ENCODE measurements at places on chromosomes 7 and 10. TPM values are rescaled to one million over a fixed set of nuclear protein-coding genes. Genes with fewer than 3 reads are reported as not detected.

DNA sequence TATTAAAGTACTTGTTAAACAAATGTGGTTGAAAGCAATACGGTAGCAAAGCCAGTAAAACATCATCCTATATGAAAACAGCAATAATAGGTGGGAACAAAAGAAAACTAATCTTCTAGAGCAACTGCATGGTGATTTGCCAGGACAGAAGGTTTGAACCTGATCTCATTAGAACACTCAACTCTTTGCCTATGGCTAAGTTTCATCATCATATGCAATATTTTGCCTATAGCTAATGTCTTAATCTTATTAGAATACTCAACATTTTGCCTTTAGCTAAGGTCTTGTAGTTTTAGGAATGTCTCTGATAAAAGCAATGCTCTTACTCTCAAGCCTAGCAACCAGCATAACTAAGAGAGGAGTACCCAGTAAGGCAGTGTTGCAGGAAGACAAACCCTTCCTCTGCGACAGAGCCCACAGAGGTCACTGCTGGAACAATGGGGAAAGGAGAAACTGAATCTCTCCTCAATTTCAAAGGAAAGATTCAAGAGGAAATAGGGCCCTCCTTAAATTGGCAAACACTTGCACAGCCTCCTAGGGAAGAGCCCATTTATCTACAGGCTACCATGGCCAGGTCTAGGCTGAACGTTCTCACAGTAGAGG is 38.3 kb downstream of the CADPS2 start:
- no peak for DNase-seq

DNA sequence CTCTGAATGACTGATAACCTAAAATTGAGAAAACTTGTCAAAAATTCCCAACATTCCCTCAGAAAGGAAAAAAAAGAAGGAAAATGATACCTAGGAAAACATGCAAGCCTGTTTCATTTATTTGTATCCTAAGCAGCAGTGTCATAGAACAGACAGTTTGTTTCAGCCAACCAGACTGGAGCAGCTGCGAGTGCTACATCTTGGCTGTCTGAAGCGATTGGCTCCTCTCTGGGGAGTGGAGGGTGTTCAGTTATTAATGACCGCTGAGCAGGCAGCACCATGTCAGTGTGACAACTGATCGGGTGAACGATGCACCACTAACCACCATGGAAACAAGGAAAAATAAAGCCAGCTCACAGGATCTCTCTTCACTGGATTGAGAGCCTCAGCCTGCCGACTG is at the start of gene LRRN3:
TSS of gene LRRN3 (plus strand) at position 282 of the 400 bp plus-strand sequence. CDS start 31,646 bp downstream, outside the sequence.
- DNase-seq = peak; percentile 29

Gene MGMT
- total RNA-seq = 19.0 TPM

DNA sequence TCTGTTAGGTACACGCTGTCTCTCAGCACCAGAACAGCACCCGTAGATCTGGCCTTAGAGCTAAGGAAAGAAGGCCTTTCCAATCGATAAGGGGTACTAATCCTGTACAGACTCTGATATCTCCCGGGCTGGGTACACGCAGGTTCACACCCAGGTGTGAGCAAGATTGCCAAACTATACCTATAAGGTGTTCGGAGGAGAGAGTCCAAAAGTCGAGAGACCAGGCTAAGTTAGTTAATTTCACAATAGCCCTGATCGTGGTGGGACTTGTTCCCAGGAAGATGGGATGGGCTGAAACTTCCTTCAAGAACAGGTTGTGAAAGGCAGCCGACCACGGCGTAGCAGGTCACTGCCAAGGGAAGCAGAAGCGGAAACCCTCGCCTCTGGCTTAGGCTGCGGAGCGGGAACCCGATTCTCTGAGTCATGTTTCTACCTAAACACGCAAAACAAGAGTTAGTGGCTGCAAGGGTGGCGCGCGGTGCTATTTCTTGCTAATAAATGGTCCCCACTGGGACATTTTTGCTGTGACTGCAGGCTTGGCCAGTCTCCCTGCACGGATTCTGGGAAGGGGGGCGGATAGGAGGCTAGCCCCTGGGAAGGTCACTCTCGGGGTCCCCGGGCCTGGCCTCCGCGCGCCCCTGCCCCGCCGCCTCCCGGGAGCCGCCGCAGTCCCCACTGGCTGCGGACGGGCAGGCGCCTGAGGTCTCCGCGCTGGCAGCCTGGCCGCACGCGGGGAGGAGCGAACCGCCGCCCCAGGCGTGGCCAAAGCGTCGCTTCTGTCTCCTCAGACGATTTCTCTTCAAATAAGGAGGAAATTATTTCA is 75.4 kb upstream of the PDSS1 start:
- DNase-seq = no peak

DNA sequence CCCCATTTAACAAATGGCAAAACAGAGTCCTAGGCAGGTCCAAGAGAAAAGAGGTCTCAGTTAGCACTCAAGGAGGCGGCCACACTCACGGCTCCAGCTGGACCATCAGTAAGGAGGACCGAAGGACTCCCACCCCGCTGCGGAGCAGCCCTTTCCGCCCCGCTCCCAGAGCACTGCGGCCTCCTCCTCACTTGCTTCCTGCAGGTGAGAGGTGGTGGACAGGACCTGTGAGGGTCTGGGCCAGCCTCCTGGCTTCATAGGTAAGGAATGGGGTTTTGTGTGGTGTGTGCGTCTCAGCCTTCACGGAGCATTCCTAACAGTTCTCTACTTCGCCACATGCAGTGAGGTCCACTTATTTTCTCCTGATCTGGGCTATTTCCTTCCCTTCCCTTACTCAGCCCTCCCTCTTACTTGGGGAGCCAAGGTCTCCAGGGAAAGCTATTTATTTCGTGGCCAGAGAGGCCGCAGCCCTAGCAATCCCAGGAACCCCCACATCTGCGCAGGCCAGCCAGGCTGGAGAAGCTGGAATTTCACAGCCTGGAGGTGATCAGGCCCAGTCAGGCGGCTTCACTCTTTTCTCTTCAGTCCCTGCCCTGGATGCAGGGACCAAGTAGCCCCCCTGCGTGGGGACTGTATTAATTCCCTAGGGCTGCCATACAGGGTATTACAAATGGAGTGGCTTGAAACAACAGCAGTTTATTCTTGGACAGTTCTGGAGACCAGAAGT is 45.9 kb downstream of the ZNF783 start:
- no peak for DNase-seq

GRCh38 chr10:79203014-79203644 is 134.4 kb downstream of the ZMIZ1 start:
- DNase-seq = no peak

DNA sequence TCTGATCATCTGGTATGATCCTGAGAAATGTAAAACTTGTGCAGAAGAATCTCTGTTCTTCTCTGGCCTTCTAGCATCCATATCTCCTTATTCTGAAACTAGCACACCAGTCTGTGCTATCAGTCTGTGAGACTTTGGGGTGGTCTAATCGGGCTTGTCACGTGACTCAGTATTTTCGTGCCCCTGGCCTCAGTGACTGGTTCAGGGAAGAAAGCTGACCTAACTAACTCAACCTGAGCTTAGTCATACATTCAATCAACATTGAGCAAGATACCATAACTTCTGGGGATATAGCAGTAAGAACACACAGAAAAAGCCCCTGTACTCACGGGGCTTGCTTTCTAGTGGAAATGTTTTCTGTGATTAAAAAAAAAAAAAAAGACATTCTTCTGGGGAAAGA is 109.3 kb downstream of the DKK1 start:
- DNase-seq = no peak

DNA sequence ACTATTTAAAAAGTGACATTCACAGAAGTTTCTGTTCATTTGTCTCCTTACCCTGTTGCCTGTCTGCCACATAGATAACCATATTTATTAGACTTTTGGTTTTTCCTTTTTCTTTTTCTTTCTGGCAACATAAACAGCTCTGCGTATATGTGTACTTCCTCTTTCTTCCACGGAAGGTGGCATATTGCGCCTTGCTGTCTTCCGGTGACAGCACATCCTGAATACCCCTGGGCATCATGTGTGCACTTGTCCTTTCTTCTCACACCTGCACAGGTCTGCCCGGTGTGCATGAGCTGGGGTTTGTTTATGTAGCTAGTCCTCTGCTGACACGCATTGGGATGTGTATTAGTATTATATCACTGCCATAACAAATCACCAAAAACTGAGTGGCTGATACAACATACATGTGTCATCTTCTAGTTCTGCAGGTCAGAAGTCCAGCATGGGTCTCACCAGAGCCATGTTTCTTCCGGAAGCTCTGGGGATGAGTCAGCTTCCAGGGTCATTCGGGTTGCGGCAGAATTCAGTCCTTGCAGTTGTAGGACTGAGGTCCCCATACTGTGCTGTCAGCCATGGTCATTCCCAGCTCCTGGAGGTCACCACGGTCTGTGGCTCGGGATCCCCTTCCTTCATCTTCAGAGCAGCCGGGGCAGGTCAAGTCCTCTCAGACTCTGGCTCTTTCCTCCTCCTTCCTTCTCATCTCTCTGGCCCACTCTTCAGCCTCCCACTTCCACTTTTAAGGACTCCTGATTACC is 596.0 kb upstream of the FOXK1 start:
- no peak for DNase-seq

- no peak for DNase-seq
Measured at GRCh38 chr7:43747328-43748105, 11.0 kb upstream of the BLVRA start.

GRCh38 chr7:31058122-31058521 is 6.0 kb downstream of the ADCYAP1R1 start:
- DNase-seq = no peak

- no peak for DNase-seq
Measured at GRCh38 chr10:104735036-104735756, 94.1 kb downstream of the SORCS3 start.

DNA sequence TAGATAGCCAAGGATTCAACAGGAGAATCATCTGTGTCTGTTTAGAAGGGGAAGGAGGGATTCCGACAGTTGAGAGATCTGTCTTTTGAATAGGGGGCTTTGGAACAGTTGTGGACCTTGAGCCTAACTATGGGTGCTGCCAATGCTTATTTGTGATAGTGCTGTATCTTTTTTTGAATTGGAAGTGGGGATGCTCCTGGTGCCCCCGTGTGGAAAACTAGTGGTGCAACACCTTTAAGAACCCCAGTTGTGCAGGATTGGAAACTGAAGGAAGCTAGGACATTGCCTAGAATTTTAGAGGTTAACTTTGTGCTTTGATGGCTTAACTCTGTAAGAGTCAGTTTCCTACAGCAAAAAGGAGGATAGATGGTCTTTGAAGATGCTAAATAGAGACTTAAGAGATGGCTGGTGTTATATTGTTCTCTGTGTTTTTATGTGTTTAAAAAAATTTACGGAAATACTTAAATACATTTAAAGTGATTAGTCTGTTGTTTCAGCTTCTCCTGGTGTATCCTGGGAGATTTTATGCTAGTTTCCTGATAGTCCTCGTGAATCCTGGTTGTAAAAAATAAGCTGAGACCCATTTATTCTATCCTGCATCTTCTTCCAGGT is 69.3 kb downstream of the AP3M1 start:
- DNase-seq = peak; percentile 71

- DNase-seq = no peak
Measured at GRCh38 chr7:25454020-25454419, 225.7 kb upstream of the NPVF start.

Gene ZNF488
- not detected for total RNA-seq

GRCh38 chr7:106070201-106070551 is 41.9 kb downstream of the SYPL1 start:
- DNase-seq = no peak

Gene MUC12
- not detected for total RNA-seq

DNA sequence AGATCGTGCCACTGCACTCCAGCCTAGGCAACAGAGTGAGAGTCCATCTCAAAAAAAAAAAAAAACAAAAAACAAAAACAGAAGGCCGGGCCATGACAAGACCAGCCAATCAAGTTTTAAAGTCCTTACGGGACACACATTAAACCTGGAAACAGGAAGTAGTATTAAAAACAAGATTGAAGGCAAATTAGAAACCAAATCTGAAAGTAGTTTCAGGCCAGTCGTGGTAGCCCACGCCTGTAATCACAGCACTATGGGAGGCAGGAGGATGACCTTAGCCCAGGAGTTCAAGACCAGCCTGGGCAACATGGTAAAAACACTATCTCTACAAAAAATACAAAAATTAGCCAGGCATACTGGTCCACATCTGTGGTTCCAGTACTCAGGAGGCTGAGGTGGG is 18.1 kb downstream of the PSAP start:
- no peak for DNase-seq

DNA sequence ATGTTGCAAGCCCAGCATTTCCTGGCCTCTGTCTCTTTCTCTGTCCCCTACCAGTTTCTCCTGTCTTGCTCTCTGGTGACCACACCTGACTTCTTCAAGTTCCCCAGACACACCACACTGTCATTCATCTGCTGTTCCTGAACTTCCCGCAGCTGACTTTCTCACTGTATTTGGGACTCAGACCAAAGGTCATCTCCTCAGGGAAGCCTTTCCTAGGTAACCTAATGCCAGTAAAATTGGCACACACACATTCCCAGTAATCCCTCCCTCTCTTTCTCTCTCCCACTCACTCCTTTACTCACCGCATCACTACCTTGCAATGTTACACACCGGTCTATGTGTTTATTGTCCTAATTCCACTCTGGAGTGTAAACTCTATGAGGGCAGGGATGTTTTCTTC is 81.7 kb downstream of the ELMO1 start:
- DNase-seq = no peak

Gene LIPK
- total RNA-seq = not detected

Gene PRSS37
- total RNA-seq = not detected

Gene CCM2
- total RNA-seq = 45.4 TPM

GRCh38 chr7:138581065-138581464 is 120.1 kb downstream of the SVOPL start:
- no peak for DNase-seq

DNA sequence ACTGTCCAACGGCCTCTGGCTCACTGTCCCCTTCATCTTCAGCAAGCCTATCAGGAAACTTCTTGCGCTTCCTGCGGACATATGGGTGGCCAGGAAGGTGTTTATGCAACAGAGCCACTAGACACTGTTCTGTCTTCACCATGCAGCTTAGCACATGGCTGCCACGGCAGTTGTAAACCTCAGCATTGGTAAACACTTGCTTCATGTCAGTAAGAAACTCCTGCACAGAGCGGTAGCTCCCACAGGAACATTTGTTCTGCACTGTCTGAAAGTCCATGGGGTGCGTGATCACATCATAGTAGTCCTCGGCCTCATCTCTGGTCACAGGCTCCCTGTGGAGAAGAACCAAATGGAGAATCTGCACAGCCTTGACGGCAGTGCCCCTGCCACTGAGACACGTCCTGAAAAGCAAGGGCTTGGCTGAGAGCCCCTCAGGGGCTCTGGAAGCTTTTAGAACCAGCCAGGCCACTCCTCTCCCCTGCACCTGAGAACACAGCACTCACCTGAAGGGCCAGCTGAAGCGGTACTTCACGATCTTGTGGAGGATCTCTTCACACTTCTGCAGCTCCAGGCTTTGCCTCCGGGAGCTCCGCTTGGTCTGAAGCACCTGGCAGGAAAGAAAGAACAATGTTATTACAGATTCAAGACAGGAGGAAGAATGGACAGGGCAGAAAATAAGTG is 8.8 kb downstream of the FZD9 start:
- no peak for DNase-seq

Gene SPDYE2B
- total RNA-seq = not detected

Gene TAS2R4
- 1.3 TPM for total RNA-seq

- DNase-seq = no peak
Measured at GRCh38 chr10:100688201-100688600, 57.2 kb upstream of the PAX2 start.

DNA sequence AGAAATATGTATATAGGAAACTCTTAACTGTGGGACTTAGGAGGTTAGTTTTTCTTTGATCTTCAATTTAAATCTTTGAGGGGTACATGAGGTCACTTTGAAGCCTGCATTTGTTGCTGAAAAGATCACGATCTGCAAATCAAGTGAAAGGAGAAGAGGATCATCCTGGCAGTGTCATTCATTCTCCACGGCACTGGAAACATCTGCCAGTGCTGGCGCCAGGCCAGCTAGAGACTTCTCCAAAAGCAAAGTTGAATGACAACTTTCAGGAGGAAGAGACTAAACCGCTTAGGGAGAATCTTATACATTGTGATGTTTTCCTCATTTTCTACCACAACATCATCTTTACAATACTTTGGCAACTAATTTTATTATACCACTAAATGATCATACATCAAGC is 42.5 kb downstream of the MRC1 start:
- no peak for DNase-seq
